ENCODE measurements at places on chromosomes 16 and 17. TPM values are rescaled to one million over a fixed set of nuclear protein-coding genes. Genes with fewer than 3 reads are reported as not detected.

DNA sequence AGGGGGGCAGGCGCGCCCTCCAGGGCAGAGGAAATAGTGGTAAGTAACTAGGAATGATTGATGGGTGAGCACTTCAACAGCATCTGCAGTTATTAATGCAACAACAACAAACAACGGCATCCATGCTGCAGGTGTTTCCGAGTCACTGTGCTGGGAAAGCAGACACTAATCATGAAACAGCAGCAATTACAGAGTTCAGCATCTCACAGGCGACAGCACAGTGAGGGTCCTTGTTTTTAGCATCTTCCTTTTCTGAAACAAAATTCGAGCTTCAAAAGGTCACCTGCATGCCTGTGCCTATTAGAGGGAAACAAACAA lies 191.9 kb downstream of the SLC39A11 start:
- DNase-seq, result no peak

DNA sequence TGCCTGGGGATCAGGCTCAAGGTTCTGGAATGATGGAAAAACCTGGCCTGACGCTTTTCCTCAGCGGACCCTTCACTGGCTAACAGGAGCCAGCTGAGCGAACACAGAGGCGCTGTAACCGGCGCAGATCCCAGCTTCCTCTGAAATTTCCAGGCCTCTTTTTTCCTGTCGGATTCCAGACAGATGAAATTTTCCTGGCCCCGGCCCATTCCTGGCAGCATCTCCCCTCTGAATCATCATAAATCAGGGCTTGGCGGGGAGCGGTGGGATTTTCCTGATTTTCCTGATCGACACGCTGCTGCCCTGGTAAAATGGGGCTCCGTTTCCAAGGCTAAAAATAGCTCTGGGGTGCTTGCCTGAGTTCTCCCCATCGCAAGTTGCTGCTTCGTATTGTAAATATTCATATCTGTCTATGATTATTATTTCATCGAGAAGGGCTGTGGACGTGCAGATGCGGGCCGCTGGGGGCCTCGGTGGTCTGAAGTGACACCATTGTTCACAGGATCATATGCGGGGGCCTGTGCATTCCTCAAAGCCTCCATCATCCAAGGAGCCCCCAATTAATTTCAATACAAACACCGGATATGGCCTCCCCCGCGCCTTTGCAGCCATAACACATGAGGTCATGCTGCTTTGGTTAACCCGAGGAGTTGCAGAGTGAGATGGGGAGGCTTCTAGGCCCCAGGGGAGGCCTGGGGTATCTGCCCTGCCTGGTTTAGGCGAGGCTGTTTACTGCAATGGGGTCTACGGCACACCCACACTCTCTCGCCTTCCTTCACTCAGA lies 45.8 kb upstream of the ETV4 start:
- DNase-seq, result no peak

The CEP295NL gene
- total RNA-seq, result 2.9 TPM

The DHRS13 gene
- 21.0 TPM for total RNA-seq

The ACSM2A gene
- total RNA-seq, result not detected

- DNase-seq, result no peak
Observed at GRCh38 chr17:79109584-79109983, 35.0 kb downstream of the ENGASE start.

The CASKIN2 gene
- total RNA-seq, result 0.08 TPM

- no peak for DNase-seq
Observed at GRCh38 chr16:31508706-31509195, 560 bp upstream of the RUSF1 start.

The TM4SF5 gene
- not detected for total RNA-seq

- no peak for DNase-seq
Observed at GRCh38 chr17:60398227-60398959, 6.5 kb upstream of the USP32 start.

The PTGES3L gene
- total RNA-seq, result not detected

The TEKT1 gene
- total RNA-seq, result 0.37 TPM

DNA sequence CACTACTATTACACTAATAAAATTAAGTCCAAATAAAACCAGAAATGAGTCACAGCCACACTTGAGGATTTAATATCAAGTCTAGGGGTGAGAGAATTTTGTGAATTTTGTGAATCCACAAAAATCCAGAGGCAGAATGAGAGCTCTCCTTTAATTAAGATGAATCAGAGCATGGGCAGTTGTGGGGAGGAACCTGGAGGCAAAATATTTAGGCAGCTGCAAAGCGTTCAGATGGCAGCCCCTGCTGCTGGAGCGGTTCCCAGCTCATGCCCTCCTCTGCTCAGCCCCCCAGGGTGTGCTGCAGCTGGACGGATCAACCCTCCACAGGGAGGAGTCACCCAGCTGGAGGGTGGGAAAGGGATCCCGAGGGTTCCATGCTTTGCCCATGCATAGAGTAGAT lies 43.4 kb upstream of the IRX6 start:
- DNase-seq, result no peak

The ZFP3 gene
- total RNA-seq, result 2.5 TPM

DNA sequence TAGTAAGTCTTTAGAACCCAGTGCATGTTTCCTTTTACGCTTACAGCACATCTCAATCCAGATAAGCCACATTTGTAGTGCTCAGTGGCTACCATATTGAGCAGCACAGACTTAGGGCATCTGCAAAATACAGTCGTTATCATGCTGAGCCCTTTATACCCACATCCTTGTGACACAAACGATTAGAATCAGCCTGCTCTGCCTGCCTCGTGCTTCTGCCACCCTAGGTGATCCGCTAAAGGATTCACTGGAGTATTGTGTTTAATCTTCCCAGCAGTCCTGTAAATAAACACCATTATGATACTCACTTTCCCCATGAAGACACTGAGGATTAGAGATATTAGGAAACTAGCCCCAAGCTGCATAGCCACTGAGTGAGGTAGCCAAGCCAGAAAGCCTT lies 51.3 kb upstream of the FA2H start:
- DNase-seq, result no peak

DNA sequence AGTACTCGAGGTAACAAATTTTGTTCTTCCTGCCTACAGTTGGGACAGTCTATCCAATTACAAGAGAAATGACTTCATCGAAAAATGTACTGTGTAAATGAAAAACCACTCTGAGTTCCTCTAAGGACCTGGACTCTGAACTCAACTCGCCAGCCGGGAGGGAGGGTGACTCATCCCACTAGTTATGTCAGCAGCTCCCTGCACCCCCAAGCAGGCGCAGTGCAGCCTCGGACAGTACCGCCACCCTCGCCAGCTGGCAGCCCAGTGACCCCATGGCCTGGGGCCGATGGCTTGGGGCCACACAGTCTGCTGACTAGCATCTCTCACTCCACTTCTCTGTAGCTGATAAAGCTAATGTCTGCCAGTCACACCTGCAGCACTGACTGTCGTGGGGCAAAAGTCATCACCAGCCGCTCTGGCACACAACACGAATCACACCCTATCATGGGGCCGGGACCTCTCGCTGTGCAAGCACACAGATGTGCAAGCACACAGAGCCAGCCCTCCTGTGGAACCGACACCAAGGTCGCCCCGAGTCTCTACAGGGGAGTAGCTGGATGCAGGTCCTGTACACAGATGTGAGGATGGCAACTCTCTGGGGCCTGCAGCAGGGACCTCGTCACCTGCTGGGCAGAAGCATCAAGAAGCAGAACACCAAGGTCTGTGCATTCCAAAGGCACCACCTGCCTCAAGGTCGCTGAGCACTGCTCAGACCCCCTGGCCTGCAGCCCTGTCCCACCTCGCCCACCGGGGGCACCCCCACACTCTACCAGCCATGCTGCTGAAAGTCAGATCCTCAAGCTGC lies 5.7 kb downstream of the CSNK1D start:
- no peak for DNase-seq

The ZP2 gene
- total RNA-seq, result not detected

DNA sequence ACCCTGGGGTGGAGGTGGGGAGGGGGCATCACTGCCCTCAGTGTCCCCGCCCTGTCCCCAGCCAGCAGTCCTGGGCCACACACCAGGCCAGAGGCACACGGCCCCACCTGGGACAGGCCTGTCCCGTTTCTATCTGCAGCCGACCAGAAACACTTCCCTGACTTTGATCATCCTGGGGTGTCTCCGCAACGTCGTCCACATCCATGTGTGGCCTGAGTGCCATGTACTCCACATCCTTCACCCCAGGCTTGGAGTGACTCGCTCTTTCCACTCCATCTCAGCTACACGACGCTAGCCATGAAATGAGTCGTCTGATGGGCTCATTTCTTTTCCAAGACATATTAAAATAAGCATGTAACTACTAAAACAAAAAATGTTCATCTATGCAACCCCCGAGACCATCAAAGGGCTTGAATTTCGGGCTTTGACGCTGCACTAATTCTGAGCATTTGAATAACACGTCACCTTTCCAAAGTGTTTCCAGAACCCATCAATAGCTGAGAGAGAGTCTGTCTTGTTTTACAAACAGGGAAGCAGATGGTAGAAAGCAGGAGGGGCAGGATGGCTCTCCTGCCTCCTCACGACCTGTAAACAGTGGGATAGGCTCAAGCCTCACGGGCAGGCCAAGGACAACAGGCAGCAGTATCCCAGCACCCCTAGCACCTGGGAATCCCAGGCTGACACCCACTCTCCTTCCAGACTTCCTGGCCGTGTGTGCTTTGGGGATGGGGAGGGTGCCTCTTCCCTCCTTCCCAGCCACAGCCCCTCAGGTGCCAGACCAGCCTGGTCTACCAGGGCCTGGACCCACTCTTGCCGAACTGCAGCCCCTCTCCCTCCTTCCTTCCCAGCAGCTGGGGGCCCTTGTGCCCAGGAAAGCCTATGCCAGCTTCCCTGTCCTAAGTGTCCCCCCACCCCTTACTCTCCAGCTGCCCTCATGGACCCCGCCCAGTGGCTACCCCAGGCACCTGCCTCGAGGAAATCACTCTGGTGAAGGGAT lies 20.0 kb upstream of the RASD1 start:
- DNase-seq, result no peak

The CCL4 gene
- total RNA-seq, result 2.2 TPM

The CDC42EP4 gene
- 4.0 TPM for total RNA-seq

The HBM gene
- total RNA-seq, result not detected

The LLGL2 gene
- total RNA-seq, result 39.3 TPM

DNA sequence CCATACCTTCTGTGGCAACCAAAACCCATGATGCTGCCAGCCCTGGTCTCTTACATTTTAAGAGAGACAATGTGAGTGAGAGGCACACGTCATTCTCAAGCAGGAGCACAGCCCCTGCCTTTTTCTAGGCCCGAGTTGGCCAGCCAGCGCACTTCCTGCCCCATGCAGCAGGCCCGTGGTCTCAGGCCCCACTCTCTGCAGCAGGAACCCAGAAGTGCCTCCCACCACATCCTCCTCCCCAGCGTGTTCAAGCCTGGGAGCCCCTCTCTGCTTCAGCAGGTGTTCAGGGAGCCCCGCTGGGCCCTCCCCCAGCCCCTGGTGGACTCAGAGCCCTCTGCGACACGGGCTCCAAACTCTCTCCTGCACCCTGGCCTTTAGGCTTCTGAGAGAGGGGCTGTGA lies 30.5 kb downstream of the ITGAE start:
- no peak for DNase-seq

DNA sequence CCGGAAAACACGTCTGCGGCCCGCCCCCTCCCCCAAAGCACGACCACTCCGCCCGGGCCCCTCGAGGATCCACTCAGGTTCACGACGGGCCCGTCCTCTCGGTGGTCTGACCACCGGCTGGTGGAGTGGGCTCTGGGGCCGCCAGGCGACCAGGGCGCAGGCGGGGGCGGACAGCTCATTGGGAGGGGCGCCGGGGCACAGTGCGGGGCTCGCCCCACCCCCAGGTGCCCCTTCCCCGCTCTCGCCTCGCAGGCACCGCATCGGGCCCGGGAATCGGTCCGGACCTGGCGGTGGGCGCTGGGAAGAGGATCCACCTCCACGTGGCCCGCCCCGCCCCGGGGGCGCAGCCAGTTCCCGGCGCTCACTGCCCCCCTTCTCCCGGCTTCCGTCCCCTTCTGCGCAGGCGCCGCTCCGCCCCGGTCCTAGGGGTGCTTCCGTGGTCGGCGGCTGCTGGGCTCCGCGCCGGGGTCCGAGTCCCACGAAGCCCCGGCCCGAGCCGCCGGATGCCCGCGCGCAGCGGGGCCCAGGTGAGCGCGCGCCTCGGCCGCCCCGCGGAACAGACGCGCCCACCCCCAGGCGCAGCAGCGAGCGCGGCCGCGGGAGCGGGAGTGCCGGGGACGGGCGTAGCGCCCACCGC lies at the start of gene MPG:
MPG (plus strand) TSS at position 419 of the 637 bp plus-strand sequence; CDS start at position 504, 85 bp downstream.
- peak; percentile 70 for DNase-seq

Data from T-helper 17 cell (primary cell).